ENCODE measurements at places on chromosomes 16 and 17. TPM values are rescaled to one million over a fixed set of nuclear protein-coding genes. Genes with fewer than 3 reads are reported as not detected.
A peak's percentile ranks its signal among the peaks of the same experiment; 100 is the strongest.

The EPN3 gene
- 20.5 TPM for total RNA-seq

DNA sequence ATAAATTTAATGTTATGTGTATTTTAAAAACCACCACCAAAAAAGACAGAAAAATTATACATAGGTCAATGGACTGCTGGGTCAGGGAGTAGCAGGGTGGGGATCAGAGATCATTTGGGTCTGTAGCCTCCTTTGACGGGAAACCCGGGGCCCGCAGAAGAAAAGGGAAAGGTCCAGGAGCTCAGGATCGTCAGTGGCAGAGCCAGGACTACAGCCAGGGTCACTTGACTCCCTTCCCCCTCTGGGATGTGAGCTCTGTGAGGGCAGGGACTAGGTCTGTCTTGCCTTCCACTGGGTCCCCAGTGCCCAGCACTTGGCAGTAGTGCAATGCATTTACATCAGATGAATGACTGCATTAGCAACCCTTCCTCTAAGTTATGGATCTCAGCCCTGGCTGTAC lies 62.1 kb downstream of the TOM1L2 start:
- no peak for DNase-seq

GRCh38 chr17:7219812-7220592 lies at the start of the genes ACADVL and DLG4:
ACADVL (plus strand) TSS chr17:7219938; CDS start chr17:7219985, 47 bp downstream.
DLG4 (minus strand) TSS chr17:7219836.
- peak; percentile 85 for DNase-seq

DNA sequence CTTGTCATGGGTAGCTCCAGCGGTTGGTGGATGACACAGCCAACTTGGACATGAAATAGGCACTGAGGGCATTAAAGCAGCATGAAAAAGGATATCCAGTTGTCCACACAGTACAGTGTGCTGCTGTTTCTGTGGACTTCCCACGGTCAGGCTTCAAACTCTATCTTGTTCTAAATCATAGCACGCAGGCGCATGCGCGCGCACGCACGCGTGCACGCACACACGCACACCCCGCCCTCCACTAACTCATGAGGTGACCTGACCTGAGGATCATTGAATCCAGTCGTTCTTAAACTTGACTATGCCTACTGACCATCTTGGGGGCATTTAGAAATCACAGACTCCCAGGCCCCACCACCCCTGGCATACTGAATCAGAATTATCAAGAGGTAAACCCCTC lies 361.4 kb downstream of the CA10 start:
- DNase-seq, result no peak

DNA sequence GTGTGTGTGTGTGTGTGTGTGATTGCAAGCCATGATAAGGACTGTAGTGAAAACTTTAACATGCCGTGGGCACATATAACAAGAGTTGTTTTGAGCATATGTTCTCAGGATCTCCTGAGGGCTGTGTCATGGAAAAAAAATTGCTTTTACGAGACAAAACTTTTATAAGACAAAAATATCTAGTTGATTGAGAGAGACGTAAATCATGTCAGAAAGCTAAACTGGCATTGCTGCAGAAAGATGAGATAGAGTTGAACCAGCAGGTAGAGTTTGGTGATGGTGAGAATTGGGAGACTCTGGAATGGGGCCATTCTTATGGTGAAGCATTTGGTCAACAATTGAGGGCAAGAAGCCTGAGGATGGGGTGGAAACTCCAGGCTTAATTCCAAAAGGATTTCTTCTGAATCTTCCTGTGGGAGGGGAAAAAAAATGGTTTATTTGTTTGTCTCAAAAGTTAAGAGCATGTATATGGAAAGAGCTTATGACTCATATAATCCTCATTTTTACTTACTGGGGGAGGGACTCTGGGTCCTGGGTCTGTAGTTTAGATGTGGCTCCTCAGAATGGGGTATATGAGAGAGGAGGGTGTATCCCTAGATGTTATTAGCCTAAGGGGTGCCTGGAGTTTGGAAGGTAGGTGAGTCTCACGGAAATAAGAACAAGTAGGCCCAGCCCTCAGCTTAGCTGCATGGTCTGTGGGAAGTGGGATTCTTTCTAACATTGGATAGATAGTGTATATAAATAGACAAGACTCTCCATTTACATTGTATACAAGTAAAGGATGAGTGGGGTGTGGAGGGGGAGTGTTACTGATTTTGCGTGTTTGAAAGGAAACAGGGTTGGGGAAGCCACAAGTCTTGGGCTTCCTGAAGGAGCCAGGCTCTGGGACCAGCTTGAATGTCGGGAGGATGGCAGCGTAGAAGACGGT lies 7.1 kb downstream of the MINK1 start:
- peak; percentile 70 for DNase-seq

The CBX8 gene
- total RNA-seq, result 12.8 TPM

DNA sequence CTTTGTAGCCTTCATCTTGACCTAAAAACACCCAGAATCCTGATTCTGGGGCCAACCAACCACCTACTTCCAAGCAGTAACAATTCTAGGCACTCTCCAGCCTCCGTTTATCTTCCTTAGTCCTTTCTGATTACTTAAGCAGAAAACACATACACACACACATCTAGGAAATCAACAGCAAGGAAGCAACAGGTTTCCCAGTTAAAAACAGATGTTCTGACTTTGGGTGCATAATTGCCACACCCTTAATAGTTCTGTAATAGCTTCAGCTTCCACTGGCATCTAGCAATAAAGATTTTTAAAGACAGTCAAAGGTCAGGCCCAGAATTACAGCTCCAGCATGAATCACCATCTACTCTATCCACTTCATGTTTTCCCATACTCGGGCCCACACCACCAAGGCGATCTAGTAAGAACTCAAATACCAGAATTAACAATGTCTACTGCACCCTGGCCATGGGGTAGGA lies 2.6 kb downstream of the ARHGAP17 start:
- peak; percentile 79 for DNase-seq

DNA sequence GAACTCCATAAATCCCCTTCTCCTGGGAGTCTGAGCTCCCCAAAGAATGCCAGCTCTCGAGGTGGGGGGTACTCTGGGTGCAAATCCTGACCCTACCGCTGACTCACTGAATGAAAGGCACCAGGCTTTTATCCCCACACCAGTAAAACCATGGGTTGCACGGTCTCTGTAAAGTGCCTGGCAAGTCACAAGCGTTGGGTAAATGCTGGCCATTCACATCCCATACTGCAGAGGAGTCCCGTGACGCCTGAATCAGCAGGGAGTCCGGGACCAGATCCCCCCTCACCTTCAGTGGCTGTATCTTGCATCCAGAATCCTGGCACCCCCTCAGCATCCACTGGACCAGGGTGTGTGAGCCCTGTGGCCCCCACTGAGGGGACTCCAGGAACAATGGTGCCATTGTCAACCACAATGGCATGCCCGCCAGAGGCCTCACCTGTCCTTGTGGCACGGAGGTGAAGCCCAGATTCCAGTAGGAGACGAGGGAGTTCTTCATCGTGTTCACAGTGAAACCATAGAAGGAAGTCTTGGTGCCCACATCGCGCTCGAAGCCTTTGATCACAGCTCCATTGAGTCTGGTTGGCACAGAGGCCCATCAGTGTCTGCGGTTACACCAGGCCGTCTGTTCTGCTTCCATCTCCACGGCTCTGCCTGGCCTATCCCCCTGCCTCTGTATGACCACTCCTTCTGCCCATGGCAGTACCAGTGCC lies 13.3 kb downstream of the ST6GALNAC2 start:
- no peak for DNase-seq

- DNase-seq, result peak; percentile 22
Measured at GRCh38 chr17:8125947-8126490, 2.1 kb upstream of the HES7 start.

GRCh38 chr16:88593910-88594309 lies 23.7 kb downstream of the ZC3H18 start:
- DNase-seq, result no peak

DNA sequence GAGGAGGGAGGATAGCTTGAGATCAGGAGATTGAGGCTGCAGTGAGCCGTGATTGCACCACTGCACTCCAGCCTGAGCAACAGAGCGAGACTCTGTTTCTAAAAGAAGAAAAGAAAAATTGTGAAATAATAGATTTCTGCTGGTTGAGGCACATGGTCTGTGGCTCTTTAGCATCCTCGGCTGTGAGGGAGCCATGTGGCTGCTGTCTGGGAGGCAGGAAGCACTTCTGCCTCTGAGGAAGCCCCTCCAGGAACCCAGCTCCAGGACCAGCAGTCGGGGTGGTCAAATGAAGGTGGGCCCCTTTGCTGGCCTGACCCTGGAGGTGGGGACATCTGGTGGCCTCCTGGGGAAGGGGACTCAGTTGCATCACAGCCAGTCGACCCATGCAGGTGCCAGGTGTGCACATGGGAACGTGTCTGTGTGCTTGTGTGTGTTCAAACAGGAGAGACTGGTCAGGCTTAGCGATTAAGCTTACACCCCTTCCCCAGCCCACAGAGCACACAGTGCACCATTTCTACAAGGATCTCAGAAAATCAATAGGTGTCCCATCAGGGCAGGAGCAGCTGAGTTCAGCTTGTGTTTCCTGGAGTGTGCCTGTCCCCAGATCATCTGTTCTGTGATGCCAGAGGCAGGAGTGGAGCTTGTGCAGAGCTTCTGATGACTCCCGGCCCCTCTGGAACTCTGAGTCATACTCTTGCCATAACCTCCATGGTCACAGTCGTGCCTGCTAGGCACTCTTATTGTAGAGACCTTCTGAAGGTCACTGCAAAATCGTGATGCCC lies 24.3 kb upstream of the MGAT5B start:
- peak; percentile 31 for DNase-seq
